ENCODE measurements at places on chromosomes 3 and 15. TPM values are rescaled to one million over a fixed set of nuclear protein-coding genes. Genes with fewer than 3 reads are reported as not detected.
A peak's percentile ranks its signal among the peaks of the same experiment; 100 is the strongest.

GRCh38 chr3:50167069-50167840 is 12.1 kb downstream of the SEMA3F start:
- peak overlapping the region; percentile 70 for H3K27ac ChIP-seq
- no peaks in the 10 kb centered on the region for H3K27me3 ChIP-seq
- H3K36me3 ChIP-seq = peaks cover 20% of the 10 kb centered on the region
- peak; percentile 85 for DNase-seq
- peak overlapping the region; percentile 39 for H3K4me3 ChIP-seq
- peaks cover 70% of the 10 kb centered on the region for H3K4me1 ChIP-seq

DNA sequence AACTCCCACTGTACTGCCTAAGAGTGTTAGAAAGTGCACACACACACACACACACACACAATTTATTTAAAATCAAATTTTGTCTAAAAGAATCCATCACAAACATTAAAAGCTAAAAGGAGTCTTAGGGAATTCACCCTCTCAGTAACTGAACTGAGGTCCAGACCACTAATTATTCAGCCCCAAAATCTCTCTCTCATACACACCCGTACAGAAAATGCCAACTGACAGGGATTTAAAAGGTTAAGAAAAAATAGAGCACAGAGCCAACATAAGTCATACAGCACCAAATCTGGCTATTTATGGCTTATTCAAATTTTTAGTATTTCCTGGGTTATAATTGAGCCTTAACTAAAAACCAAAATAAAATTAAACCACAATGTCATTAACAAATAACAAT is 20.7 kb downstream of the GBE1 start:
- H3K36me3 ChIP-seq = no peaks in the 10 kb centered on the region
- H3K4me3 ChIP-seq = no peak overlapping the region
- H3K4me1 ChIP-seq = peaks cover 36% of the 10 kb centered on the region
- peak overlapping the region; percentile 94 for H3K27ac ChIP-seq
- no peak for DNase-seq
- H3K27me3 ChIP-seq = no peaks in the 10 kb centered on the region

DNA sequence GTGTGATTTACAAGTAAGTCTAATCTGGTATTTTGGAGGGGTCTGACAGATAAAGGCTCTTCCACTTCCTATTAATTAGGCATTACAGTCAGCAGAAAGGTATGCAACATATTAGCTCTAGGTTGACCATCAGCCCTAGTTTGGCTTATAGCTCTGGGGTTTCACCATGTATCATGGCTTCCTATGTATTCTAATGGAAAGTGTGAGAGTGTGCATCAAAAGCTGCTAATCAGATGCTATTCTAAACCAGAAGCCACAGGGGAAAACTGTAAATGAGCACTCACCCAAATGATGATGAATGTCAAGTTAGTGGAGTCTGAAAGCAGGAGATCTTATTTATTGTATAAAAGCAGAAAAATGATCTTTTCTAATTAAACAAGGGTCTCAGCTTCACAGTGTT is 149.2 kb upstream of the MITF start:
- no peak overlapping the region for H3K27ac ChIP-seq
- H3K27me3 ChIP-seq = peaks cover 14% of the 10 kb centered on the region
- H3K36me3 ChIP-seq = peaks cover 6% of the 10 kb centered on the region
- no peak overlapping the region for H3K4me3 ChIP-seq

Gene ITIH1
- total RNA-seq = not detected

- H3K27ac ChIP-seq = peak overlapping the region; percentile 88
- H3K36me3 ChIP-seq = no peaks in the 10 kb centered on the region
- no peaks in the 10 kb centered on the region for H3K27me3 ChIP-seq
- peak; percentile 82 for DNase-seq
- peak overlapping the region; percentile 97 for H3K4me3 ChIP-seq
Observed at GRCh38 chr3:169147238-169148008, 516.1 kb downstream of the MECOM start.

Gene ACKR4
- not detected for total RNA-seq

- no peak for DNase-seq
- no peaks in the 10 kb centered on the region for H3K4me1 ChIP-seq
- H3K36me3 ChIP-seq = no peaks in the 10 kb centered on the region
- peak overlapping the region; percentile 42 for H3K27ac ChIP-seq
- no peak overlapping the region for H3K4me3 ChIP-seq
Observed at GRCh38 chr15:47409600-47409999, 307.7 kb upstream of the SEMA6D start.

- H3K4me1 ChIP-seq = no peaks in the 10 kb centered on the region
- H3K36me3 ChIP-seq = no peaks in the 10 kb centered on the region
- no peak overlapping the region for H3K27ac ChIP-seq
Observed at GRCh38 chr15:63466378-63467192, 37.8 kb upstream of the USP3 start.

DNA sequence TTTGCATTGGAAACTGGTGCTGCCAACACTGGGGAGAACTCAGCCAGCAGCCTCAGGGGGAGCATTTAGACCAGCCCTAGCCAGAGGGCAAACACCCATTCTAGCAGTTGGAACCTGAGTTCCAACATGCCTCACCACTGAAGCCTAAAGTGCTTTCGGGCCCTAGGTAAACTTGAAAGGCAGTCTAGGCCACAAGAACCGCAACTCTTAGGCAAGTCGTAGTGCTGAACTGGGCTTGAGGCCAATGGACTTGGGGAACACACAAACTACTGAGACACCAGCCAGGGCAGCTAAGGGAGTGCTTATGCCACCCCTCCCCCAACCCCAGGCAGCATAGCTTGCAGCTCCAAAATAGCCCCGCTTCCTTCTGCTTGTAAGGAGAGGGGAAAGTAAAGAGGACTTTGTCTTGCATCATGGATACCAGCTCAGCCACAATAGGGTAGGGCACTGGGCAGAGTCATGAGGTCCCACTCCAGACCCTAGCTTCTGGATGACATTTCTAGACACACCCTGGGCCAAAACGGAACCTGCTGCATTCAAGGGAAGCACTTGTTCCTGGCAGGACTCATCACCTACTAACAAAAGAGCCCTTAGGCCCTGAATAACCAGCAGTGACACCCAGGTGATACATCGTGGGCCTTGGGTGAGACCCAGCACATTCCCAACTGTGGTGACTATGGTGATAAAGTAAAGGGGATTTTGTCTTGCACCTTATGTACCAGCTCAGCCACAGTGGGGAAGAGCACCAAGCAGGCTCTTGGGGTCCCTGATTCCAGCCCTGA is 37.3 kb upstream of the TEX9 start:
- H3K4me3 ChIP-seq = peak overlapping the region; percentile 60
- DNase-seq = peak; percentile 98
- H3K4me1 ChIP-seq = peaks cover 38% of the 10 kb centered on the region
- peak overlapping the region; percentile 64 for H3K27ac ChIP-seq

Gene FAM43A
- total RNA-seq = 1.3 TPM

GRCh38 chr3:194756791-194757325 is 71.2 kb downstream of the FAM43A start:
- peaks cover 11% of the 10 kb centered on the region for H3K27me3 ChIP-seq
- H3K4me3 ChIP-seq = no peak overlapping the region
- no peaks in the 10 kb centered on the region for H3K4me1 ChIP-seq
- no peaks in the 10 kb centered on the region for H3K36me3 ChIP-seq

DNA sequence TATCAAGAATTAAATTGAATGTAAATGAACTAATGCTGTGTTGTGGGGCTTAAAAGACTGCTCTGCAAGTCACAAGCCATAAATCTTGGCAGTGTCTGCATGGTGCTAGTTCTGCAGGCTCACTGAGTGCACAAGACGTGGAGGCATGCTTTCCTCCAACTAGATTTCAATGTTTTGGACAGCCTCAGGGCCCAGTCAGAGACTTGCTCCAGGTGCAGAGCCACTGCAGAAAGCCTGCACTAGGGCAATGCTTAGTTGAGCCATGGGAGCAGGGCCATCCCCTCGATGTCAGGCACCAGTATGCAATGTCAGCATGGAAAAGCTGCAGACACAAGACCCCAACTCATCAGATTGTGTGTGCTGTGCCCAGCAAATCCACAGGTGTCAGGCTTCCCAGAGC is 234.5 kb upstream of the CDIN1 start:
- no peaks in the 10 kb centered on the region for H3K36me3 ChIP-seq
- no peak for DNase-seq
- no peak overlapping the region for H3K27ac ChIP-seq
- H3K4me3 ChIP-seq = no peak overlapping the region

- DNase-seq = peak; percentile 48
- no peak overlapping the region for H3K4me3 ChIP-seq
- no peaks in the 10 kb centered on the region for H3K27me3 ChIP-seq
- H3K36me3 ChIP-seq = no peaks in the 10 kb centered on the region
Observed at GRCh38 chr3:33716227-33716626, 1.8 kb downstream of the CLASP2 start.

DNA sequence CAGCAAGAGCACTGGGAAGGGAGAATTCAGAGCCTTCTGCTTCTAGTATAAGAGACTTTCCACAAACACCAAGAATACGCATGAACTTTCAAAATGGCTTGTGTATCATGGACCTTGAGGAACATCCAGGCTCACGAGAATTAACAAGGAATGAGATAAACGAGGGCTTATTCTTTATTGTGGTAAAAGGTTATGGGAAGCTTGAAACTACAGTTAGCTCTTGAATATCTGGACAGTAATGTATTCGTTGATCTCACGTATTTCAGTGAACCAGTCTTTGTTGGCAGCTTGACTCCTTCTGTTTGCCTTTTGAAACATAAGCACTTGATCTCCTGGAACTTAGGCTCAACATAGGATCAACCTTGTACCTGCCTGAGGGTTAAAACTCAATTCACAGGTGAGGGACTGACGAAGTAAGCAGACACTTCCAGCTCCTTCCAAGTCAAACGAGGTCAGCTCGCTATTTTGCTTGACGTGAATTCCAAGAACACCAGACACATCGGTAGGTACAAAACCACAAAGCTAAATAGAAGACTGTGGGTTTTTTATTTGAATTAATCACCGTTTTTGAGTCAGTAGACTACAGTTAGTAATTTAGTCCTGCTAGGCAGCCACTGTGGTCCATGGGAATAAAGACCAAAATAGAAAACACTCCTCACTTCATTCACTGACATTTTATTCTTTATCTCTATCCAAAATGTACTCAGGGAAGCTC is 30.8 kb downstream of the GALNT15 start:
- H3K27ac ChIP-seq = peak overlapping the region; percentile 5
- H3K27me3 ChIP-seq = no peaks in the 10 kb centered on the region
- no peak overlapping the region for H3K4me3 ChIP-seq
- peak; percentile 44 for DNase-seq
- H3K36me3 ChIP-seq = peaks cover 20% of the 10 kb centered on the region
- peaks cover 35% of the 10 kb centered on the region for H3K4me1 ChIP-seq

Gene IQCF5
- not detected for total RNA-seq

DNA sequence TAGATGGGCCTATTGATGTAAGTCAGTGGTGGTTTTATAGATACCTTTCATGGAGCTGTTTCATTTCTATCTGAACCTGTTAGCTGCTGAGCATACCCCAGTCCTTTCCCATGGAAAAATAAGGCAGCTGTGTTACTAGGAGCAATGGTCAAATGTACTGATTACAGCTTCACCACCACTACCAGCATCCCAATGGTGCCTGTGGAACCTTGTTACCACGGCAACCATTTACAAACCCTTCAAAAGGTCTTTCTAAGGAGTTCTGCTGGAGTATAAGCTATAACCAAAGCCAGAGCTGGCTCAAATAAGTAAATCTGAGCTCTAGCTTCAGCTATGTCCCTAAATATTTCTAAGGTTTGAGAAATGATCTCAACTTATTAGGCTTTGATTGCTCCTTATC is 133.4 kb upstream of the ACP3 start:
- H3K27ac ChIP-seq = no peak overlapping the region
- H3K27me3 ChIP-seq = peaks cover 1% of the 10 kb centered on the region
- DNase-seq = no peak
- no peaks in the 10 kb centered on the region for H3K4me1 ChIP-seq
- no peaks in the 10 kb centered on the region for H3K36me3 ChIP-seq

GRCh38 chr15:97953748-97954147 is 6.8 kb upstream of the ARRDC4 start:
- DNase-seq = no peak
- H3K27me3 ChIP-seq = no peaks in the 10 kb centered on the region
- no peak overlapping the region for H3K4me3 ChIP-seq
- no peak overlapping the region for H3K27ac ChIP-seq

Gene KNG1
- not detected for total RNA-seq

- H3K27ac ChIP-seq = no peak overlapping the region
- no peak for DNase-seq
- H3K36me3 ChIP-seq = no peaks in the 10 kb centered on the region
- no peaks in the 10 kb centered on the region for H3K4me1 ChIP-seq
- H3K4me3 ChIP-seq = no peak overlapping the region
Observed at GRCh38 chr3:52524258-52524751, 9.4 kb downstream of the NT5DC2 start.

- peaks cover 26% of the 10 kb centered on the region for H3K27me3 ChIP-seq
- no peak overlapping the region for H3K4me3 ChIP-seq
- H3K4me1 ChIP-seq = peaks cover 6% of the 10 kb centered on the region
- DNase-seq = peak; percentile 84
- no peak overlapping the region for H3K27ac ChIP-seq
- no peaks in the 10 kb centered on the region for H3K36me3 ChIP-seq
Observed at GRCh38 chr15:66269326-66270090, 16.0 kb upstream of the MEGF11 start.

DNA sequence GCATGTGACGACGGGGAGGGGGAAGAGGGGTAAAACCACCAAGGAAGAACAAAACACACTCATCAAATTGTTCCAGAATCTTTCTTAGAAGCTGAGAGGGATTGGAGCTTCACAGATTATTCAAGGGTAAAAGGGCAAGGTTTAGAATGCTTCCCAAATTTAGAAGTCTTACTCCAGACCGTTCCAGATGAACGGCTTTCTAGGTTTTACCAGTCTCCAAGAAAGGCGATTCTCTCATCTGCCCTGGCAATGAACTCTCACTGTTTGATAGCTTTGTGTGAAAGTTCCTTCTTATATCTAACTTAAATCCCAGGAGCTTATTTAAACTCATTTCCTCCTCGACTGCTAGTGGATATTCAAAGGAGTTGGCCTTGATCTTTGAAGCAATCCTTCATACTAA is 124.3 kb upstream of the PRICKLE2 start:
- no peak overlapping the region for H3K4me3 ChIP-seq
- peaks cover 5% of the 10 kb centered on the region for H3K36me3 ChIP-seq
- H3K27ac ChIP-seq = peak overlapping the region; percentile 22
- H3K4me1 ChIP-seq = peaks cover 48% of the 10 kb centered on the region

DNA sequence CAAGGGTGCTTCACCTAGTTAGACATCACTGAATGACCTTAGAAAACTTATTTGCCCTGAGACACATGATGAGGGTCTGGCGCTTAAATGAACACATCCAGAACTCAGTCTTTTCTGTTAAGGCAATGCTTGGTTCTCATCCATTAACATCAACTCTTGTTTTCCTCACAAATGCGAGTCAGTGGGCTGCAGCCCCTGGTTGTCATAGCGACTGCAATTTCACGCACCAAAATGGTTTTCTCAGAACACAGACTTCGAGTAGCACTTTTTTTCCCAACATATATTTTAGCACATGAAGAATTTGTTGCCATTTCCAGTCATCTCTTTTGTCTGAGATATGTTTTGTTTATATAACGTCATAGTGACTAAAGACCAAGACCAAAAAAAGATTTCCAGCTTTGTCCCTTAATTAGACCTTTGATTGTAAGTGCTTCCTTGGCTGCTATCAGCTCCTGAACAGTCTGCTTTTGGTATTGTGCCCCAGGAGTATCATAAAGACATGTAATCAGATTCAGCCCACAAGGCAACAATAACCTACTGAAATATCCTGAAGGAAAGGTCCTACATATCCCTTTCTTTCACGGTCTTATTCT is 68.5 kb downstream of the GPR176 start:
- no peak for DNase-seq
- H3K4me1 ChIP-seq = peaks cover 5% of the 10 kb centered on the region
- H3K36me3 ChIP-seq = no peaks in the 10 kb centered on the region
- no peak overlapping the region for H3K27ac ChIP-seq
- H3K4me3 ChIP-seq = no peak overlapping the region

Gene LRTM1
- total RNA-seq = not detected

GRCh38 chr15:56948764-56949101 is 30.3 kb downstream of the TCF12 start:
- no peak for DNase-seq
- no peak overlapping the region for H3K4me3 ChIP-seq
- H3K27me3 ChIP-seq = no peaks in the 10 kb centered on the region
